ENCODE measurements at places on chromosomes 7 and 10.

DNA sequence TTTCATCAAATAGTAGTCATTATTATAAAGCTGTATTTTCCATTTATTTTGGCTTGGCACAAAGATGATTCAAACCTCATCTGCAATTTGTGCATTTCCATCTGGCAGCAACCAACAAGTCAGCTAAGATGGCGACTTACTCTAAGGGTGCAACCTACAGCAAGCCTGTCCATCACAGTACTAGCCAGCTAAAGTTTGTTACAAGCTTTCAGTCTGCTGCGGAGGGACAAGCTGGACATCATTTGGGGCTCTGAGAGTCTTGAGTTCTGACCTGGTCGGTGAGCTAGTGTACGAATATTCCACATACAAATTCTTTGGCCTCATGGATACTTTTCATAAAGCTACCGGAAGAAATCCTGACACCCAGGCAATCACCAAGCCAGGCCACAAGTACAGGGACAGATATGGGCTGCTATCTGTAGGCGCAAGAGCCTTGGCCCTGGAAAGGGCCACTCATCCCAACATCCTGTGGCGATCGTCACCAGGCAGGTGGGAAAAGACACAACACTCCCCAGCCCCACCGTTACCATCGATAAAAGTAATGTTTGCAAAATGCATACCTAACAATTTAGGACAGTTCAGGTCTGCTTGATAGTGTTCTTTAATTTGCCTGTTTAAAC is 307.6 kb downstream of the SKIDA1 start:
- no peak for DNase-seq

GRCh38 chr7:131026297-131027000 is 292.4 kb upstream of the KLF14 start:
- no peak for DNase-seq

DNA sequence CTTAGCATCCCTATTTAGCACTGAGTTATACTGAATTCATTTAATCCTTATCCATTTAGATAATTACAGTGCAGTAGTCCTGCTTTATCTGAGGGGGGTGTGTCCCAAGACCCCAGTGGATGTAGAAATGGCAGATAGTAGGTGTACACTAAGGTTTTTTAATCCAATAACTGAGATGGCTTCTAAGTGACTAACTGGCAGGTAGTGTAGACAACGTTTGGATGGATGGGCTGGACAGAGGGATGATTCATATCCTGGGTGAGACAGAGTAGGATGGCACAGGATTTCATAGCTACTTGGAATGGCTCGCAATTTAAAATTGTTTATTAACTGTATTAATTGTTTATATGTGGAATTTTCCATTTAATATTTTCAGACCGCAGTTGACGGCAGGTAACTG is 295.6 kb downstream of the CCDC3 start:
- no peak for DNase-seq

GRCh38 chr10:61356354-61356753 is 96.8 kb downstream of the TMEM26 start:
- DNase-seq = no peak

GRCh38 chr7:52498366-52498765 is 537.1 kb upstream of the POM121L12 start:
- no peak for DNase-seq

DNA sequence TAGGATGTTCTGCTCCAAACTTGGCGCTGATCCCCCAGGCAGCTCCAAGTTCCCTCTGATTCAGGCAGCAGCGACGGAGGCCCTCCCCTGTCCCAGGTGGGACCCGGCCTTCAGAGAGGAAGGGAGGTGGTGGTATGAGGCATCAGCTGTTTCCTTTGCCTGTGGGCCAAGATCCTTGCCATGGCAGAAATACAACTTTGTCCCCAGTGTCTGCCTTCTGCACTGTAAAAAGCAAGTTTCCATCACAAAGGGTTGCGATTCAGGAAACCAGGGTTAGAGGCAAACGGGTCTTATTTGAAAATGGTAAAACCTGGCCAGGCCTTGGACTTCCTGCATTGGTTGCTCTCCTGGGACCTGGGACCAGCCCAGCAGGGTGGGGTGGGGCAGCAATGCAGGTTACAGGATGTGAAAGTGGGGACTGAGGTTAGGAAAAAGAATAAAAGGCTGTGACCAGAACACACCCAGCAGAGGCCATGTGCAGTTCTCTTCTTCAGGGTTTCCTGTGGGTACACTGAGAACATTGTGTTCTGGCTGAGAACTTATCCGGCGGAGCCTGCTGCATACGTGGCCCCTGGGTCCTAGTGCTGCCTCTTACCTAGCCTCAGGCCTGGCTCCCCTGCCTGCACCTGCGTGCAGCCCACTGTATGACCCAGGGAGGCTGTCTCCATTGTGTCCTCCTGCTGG is 25.1 kb upstream of the DDIT4 start:
- peak; percentile 70 for DNase-seq

DNA sequence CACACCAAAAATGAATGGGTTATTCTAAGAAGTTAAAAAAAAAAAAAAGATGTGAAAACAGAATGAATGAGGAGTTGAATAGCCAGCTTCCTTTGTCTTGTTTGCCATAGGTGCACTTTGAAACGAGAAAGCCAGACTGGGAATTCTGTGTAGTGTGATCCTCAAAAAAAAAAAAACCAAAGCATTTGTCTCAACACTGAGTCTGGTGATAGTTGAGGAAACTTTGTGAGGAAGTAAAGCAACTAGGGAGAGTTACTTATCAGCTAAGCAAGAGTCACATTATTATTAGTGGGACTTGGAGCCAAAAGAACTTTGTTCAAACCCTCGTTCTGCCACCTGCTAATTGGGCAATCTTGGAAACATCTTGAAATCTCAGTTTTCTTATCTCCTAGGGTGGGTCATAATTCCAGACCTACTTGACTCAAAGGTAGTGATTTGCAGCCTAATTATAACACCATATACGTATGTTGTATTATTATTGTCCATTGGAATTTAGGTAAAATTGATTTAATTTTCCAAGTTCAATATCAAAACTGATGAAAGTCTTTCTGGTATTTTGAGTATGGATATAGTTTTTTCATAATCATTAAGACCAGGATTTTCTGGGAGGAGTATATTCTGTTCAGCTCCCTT is 99.8 kb upstream of the GJD4 start:
- DNase-seq = no peak

- no peak for DNase-seq
Observed at GRCh38 chr10:32051926-32052325, 4.3 kb downstream of the KIF5B start.

DNA sequence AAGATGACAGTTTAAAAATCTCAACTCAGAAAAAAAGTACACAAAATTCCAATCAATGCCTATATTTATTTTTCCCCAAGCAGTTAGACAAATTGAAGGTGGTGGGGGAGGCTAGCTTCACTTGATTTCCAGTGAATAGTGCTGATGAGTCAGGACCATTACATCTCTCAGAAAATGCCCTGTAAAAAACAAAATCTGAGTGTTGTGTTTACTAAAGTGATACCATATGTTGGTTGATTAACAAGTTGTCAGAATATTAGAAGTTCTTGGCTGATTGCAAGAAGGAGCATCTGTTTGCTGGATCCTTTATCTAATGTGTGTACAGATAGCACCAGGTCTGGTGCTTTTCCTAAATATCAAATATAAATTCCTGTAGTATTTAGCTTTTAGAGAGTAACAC is 31.3 kb upstream of the KIAA1217 start:
- no peak for DNase-seq

- no peak for DNase-seq
Observed at GRCh38 chr10:133400624-133401424, 6.9 kb downstream of the MTG1 start.

- DNase-seq = no peak
Observed at GRCh38 chr10:1603181-1603580, 134.1 kb downstream of the ADARB2 start.

- DNase-seq = no peak
Observed at GRCh38 chr7:150417239-150417638, 33.2 kb upstream of the GIMAP8 start.

DNA sequence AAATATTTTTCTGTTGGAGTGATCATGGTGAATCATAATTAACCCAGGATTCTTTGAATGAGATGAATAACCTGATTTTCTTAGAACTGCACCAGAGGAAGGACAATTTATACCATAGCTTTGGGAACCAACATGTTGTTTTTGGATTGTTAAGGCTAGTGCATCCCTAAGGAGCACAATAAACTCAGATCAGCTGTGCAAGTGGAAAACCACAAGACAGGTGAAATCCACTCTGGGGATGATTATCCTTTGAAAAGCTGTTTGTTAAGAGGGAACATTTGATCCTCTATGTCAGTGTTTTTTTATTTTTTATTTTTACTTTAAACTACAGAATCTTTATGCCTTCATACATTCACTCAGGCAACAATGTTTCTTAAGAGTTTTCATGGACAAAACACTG is 232.1 kb upstream of the PCLO start:
- no peak for DNase-seq

DNA sequence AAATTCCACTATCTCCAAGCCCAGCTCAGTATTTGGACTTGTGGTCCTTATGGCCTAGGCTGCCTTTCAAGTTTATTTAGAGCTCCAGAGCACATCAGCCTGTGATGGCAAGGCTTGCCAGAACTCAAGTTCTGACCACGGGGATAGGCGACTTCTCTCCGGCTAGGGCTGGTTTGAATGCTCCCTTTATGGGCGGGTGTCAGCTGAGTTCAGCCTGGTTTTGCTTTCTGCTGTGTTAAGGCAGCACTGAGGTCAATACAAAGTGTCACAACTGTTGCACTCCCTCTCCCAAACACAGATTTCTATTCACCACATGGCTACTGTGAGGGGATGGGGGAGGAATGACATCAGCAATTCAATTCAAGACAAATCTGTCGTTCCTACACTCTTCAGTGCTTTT is 318.1 kb upstream of the MYO3A start:
- no peak for DNase-seq

GRCh38 chr7:11252705-11253272 is 279.1 kb downstream of the PHF14 start:
- DNase-seq = no peak

DNA sequence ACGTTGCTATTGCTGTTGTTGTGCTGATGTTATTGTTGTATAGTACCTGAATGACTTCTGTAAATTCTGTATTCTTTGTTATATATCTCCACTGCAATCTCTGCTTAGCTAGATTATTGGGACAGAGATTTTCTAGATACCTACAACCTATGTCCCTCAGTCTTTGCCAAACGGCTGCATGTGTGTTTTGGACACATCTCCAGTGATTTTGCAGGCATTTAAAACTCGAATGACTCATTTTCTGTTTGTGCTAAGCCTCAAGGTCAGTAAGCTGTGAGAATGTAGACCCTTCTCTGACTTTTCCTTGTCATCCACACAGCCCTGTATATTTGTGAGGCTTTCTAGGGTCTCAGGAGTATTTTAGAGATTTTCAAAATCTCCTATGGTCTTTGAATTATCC is 410.7 kb downstream of the POM121L12 start:
- DNase-seq = no peak

DNA sequence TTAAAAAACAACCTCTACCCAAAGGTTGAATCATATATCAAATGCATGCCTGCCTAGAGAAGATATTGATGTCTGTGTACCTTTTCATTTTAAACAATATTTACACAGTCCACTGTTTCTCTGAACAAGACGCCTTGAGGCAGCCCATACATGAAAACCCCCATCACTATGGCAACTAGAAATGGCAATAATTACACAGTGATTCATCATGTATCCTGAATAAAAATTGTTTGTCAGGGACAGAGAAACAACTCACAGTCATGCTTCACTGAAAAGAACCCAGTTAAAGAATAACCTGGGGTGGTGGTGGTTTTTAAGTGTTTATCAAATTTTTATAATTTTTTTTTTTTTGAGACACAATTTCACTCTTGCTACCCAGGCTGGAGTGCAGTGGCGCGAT is 19.7 kb downstream of the DNAJC12 start:
- no peak for DNase-seq

DNA sequence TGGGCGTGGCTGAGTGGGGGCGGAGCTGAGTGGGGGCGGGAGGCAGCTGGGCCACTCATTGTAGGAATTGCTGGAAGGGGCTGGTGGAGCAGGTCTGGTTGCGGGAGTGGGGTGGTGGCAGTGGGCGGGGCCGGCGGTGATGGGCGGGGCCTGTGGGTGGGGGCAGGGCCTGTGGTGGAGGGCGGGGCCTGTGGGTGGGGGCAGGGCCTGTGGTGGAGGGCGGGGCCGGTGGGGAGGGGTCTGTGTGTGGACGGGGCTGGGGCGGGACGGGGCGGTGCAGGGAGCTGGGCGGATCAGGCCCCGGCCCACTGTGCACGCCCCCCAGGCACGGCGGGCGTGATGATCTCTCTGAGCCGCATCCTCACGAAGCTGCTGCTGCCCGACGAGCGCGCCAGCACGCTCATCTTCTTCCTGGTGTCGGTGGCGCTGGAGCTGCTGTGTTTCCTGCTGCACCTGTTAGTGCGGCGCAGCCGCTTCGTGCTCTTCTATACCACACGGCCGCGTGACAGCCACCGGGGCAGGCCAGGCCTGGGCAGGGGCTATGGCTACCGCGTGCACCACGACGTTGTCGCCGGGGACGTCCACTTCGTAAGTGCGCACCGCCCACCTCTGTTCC is 14.0 kb downstream of the SLC29A4 start:
- no peak for DNase-seq

GRCh38 chr7:155576900-155577508 is 30.6 kb upstream of the CNPY1 start:
- no peak for DNase-seq

- peak; percentile 59 for DNase-seq
Observed at GRCh38 chr10:61662794-61663259, at the start of gene CABCOCO1. TSS of gene CABCOCO1 (plus strand) at chr10:61662929. CDS start at chr10:61662973, 44 bp downstream.

DNA sequence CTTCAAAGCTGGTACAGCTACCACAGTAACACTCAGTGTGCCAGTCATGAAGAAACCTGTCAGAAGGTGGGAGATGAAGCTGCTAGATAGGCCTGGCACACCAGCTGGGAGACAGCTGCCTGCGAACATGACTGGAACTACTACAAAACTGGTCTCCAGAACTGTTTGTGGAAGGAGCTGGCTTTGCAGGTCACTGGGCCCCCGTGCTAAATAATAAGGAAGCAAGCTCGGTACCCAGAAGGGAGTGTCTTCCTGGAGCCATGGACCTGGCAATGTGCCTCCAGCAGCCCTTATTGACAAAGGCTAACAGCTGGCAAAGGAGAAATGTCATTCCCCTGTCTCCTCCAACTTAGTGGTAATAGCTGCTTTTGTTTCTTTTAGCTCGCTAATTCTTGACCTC is 1217.6 kb upstream of the LRRN3 start:
- DNase-seq = no peak

DNA sequence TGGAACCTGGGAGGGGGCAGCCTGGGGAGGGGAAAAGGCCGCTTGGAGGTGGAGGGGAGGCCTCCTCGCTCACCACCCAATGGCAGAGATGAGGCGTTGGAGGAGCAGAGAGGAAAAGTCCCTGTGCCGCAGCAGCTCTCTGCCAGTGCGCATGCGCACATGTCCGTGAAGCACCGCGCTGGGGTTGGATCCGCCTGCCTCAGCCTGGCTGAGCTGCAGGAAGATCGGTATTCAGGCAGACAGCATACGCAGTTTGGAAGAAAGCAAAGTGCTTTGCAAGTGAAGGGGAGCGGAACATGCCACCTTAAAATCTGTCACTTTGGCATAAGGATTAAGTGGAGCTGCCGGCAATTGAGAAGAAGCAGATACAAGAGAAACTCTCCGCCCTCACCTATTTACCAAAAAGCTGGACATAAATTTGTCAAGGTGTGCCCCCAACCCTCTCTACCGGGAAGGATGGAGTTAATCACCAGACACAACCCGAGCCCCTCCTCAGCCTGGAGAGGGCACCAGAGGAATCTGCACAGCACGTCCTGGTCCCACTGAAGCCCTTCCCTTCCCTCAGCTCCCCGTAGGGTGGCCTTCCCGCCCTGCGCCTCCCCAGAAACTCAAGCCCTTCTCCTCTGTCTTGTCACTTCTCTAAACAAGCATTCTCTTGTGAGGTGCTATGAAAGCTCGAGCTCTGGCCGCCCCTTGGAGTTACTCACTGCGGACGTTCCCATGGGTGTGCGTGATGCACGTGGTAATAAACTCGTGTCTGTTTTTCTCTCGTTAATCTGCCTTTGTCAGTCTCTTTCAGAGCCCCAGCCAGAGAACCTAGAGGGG is 32.2 kb upstream of the TMEM72 start:
- DNase-seq = peak; percentile 81

Data from hippocampal formation (tissue), 2 donors.